ENCODE measurements at places on chromosomes 12 and 14.

DNA sequence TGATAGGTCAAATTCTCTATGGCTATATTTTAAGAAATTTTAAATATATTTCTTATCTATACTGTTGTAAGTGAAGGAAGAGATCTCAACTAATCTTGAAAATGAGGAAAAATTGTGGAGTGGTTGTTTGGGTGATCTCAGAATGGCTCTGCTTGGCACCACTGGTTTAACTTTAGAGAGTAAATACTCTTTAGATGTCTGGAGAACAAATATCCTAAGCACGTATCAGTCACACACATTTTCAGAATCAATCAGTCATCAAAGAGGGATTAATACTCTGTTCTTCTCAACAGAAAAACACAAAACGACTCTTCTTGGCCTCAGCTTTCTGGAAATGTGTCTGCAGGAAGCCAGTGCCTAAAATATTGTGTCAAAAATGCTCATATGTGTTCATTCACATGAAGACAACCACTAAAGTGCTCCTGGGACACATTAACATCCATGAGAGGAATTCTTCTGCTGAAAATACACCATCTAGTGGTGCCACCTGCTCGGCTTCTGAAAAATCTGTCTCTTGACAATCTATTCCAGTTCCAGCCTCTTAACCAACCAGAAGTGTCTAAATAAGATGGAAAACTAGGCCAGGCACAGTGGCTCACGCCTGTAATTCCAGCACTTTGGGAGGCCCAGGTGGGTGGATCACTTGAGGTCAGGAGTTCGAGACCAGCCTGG is 81.1 kb upstream of the CCDC198 start:
- no peak for DNase-seq

DNA sequence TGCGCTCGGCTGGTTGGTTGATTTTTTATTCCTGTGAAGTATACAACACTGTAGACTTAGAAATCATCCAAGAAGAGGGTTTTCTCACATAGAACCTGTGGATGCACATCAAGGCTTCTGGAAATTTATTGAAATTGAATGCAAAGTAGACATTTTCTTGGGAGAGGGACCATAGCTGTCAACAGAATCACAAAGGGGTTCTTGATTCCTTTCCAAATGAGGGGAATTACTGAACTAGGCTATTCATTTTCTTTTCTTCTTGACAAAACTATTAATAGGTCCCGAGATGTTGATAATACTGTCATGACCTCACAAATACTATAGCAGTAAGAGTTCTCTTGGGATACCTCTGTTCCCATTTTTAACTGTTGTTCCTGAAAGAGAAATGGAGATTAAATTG is 73.9 kb downstream of the AKAP6 start:
- DNase-seq = no peak

- no peak for DNase-seq
These were observed 201.0 kb downstream of the KTN1 start for GRCh38 chr14:55781046-55781445.

GRCh38 chr12:30437044-30437443 is 258.6 kb downstream of the IPO8 start:
- no peak for DNase-seq

DNA sequence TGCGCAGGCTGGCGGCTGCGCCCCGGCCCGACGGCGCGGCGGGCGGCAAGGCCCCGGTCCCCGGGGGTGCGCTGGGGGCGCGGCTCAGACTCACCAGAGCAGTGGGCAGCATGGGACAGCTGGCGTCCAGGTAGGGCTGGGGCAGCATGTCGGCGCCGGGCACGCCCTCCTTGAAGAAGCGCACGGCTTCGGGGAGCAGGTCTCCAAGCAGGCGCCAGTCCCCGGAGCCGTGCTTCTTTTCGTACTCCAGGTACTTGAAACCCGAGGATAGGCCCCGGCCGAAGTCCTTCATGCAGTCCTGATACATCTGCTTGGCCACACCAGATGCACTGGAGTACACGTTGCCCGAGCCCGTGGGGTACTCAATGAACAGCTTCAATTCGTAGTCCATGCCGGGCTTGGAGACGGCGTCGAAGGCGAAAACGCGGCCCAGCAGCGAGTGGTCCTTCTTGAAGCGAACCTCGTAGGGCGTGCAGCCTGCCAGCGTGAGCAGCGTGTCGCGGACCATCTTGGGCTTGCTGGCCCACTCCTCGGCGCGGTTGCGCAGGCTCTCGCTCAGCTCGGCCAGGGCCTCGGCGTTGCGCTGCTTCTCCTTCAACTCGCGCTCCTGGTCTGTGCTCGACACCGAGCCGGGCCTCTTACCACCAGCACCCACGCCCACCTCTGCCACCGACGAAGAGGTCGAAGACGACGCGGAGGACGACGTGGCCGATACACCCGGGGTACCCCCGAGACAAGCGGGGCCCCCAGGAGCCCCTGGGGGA is 2.2 kb downstream of the IRF2BPL start:
- DNase-seq = no peak

- no peak for DNase-seq
These were observed 25.6 kb downstream of the ELK3 start for GRCh38 chr12:96219700-96220206.

DNA sequence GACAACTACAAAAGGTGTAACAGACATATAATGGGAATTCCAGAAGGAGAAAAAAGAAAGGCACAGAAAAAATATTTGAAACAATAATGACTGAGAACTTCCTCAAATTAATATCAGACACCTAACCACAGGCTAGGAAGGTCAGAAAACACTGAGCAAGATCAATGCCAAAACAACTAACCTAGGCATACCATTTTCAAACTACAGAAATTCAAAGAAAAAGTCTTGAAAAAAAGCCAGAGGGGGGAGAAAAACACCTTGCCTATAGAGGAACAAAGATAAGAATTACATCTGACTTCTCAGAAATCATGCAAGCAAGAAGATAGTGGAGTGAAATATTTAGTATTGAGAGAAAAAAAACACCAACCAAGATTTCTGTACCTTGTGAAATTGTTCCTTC is 77.8 kb downstream of the RIN3 start:
- no peak for DNase-seq

- DNase-seq = no peak
These were observed 3.8 kb downstream of the DHRS2 start for GRCh38 chr14:23639891-23640523.

DNA sequence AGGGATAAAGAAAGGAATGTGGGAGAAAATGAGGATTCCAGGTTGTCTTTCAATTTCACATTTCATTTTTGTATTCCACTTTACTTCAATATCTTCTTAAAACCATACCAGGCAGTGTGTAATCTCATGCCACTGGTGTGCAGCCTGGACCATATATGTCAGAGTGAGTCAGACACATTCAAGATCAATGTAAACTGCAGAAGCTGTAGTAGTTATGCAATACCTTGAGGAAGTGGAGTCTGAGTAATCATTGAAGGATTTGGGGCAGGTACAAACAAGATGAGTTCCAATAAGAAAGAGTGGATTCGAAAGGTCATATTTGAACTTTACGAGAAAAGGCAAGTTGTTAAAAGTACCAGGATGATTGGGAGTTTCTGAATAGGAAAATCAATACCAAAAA is 14.1 kb downstream of the PLCZ1 start:
- no peak for DNase-seq

DNA sequence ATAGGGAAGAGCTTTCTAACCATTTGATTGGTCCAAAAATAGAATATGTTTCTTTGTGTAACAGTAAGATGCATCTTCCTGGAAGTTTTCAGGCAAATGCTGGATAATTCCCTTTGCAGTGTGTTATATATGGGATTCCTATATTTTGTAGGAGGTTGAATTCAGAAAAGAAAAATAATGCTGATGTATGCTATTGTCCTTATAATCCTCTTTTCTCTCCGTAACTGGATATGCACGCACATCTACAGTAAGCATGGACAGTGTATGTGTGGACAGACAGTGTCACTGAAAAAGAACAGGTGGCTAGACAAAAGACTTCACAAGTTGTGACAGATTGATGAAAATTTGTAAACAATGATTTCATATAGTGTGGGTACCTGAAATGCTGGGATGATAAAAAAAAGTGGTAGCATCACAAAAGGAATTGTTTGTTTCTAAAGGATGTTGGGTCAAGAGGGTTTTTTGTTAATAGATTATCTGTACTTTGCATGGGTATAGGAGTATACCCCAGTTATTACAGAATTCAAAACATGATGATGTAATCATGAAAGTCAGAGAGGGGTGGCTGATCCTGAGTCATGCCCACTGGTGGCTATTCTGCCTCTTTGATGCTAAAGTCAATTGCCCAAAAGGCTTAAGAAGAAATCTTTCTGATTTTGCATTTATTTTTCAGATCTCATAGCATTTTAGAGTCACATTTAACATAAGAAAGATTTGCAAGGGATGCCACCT is 160.7 kb upstream of the TMTC1 start:
- DNase-seq = no peak

GRCh38 chr14:20482382-20482781 is 13.2 kb downstream of the PNP start:
- no peak for DNase-seq

GRCh38 chr12:101002696-101003419 is 207.2 kb downstream of the SLC5A8 start:
- no peak for DNase-seq

GRCh38 chr12:44812062-44812461 is 64.1 kb downstream of the NELL2 start:
- DNase-seq = no peak

DNA sequence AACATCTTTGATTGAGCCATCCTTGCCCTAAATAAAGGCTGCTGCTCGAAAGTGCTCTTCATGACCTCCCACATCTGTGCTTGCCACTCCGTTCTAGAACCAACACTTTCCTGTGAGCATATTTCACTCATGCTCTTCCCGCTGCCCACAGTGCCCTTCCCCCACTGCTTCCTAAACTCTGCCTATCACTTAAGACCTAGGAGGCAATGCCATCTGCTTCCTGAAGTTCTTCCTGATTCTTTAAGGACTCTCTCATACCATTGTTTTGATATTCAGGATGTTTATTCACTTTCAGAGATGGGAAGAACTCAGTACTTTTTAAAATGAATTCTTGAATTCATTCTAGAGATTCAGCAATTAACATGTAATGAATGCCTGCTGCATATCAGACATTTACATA is 49.9 kb downstream of the ZFYVE21 start:
- DNase-seq = no peak

DNA sequence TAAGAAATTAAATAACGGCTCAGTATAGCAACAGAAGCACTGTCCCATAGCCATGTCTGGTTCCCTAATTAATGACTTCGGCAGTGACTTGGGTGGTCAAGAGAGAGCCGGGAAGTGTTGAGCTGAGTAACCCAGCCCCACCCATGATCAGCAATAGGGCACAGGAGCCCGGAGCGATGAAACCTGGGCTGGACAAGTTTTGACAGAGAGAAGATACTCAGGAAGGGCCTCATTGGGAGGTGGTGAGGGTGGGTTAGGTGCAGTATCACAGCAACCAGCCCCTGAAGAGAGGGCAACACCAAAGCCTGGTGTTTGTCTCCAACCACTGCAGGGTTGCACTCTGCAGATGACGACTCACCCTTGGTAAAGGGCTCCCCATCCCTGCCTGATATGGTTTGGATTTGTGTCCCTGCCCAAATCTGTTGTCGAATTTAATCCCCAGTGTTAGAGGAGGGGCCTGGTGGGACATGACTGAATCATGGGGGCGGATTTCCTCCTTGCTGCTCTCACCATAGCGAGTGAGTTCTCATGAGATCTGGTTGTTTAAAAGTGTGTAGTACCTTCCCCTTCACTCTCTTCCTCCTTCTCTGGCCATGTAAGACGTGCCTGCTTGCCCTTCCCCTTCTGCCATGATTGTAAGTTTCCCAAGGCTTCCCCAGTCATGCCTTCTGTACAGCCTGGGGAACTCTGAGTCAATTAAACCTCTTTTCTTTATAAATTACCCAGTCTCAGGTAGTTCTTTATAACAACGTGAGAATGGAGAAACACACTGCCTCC is 124.9 kb upstream of the MED13L start:
- DNase-seq = no peak

DNA sequence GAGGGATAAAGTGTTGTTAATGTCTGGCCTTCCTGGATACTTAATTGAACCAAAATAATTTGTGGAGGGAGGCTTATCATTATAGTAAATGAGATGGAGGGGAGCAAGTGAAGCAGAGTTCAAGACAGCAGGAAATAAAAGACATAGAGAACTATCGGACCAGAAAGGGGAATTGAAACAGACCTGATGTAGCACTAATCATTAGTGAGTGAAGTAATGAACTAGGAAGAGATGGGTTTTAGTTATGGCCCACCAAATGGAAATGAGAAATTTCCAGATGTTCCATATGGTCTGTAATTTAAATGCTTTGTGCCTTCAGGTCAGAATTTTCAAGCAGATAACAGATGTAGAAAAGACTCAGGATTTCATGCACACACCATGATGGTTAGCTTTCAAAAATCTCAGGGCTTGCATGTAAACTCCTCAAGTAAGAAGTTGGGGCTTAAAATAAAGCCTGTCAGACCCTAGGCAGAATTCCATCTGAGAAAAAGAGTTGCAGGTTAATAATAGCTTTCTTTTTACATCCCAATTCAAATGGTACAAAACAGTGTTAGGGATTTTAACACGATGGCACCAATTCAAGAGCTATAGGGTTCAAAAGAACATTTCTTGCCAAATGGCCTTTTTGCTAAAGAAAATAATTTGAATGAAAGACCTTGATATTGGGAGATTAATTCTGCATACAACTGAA is 355.8 kb downstream of the FSCB start:
- DNase-seq = no peak

GRCh38 chr14:91380610-91381371 is 36.8 kb downstream of the CCDC88C start:
- no peak for DNase-seq

DNA sequence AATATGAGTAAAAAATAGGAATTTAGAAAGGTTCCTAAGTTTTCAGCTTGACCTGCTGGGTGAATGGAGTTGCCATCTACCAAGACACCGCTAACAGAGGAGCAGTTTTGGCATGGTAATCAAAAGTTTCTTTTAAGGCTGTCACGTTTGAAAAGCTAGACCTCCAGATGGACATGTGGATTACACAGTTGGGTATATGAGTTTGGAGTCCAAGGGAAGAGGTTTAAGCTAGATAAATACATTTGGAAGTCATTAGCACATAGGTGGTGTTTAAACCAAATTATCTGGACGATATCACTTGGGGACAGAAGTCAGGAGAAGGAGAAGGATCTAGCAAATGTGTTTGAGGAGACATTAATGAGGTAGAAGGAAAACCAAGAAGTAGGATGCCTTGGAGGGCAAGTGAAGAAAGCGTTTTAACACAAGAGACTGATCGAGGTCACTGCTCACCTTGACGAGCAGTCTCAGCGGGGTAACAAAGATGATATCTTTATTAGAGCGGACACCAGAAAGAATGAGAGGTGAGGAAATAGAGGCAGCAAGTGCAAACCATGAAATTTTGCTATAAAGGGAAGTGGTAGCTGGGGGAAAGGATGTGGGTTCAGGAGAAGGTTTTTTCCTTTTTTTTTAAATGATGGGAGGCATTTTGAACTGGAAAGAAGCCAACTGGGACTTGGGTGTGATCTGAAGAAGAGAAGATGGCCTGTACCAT is 17.6 kb downstream of the PNP start:
- DNase-seq = no peak

Measured in stimulated activated CD4-positive, alpha-beta T cell treated with anti-CD3 and anti-CD28 coated beads, Interleukin-4, amount 100 ng/mL, for 4 hours (primary cell).